GM23338 (cell line): ENCODE measurements at places on chromosomes 4 and X.
A peak's percentile ranks its signal among the peaks of the same experiment; 100 is the strongest.

DNA sequence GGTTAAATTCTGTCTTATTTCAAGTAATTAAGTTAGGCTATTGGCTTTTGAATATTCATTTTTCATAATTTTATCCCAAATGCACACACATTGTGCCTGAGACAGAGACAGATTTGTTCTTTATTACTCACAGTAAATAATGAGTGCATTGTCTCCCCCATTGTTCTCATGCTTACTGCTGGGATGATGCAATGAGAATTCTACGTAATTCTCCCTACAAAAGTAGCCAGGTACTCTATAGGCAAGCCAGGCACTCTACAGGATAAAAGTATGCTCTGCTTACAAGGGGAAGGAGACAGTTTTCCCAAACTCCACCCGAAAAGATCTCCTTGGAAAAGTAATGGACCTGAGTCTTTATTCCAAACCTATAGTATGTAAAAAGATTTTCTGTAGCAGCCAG lies 1890.7 kb upstream of the PCDH10 start:
- DNase-seq, result peak; percentile 28

DNA sequence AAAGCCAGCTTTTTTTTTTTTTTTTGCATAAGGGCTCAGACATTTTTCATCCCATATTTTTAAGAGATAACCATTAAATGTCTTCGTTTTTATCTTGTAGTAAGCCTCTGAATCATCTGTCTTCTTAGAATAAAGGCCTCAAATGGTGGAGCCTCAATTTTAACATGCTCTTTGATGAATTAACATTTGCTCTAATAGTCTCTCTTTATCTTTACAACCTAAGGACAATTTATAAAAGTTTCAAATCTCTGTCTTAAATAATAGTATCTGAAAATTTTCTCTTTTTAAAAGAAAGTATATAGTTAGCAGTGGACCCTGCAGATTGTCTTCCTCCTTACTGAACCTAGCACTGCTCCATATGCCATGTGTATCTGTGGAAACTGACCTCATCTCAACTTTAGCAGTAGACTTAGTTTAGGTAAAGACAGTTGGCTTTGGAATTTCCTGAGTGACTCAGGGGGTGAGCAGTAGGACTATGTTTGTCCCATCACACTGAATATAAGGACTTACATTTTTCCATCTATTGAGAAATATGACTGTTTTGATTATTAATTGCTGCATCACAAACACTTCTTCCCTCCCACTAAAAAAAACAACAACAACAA lies 1658.0 kb downstream of the STIM2 start:
- DNase-seq, result no peak

GRCh38 chrX:20265726-20266681 lies 705 bp downstream of the RPS6KA3 start:
- DNase-seq, result peak; percentile 13

DNA sequence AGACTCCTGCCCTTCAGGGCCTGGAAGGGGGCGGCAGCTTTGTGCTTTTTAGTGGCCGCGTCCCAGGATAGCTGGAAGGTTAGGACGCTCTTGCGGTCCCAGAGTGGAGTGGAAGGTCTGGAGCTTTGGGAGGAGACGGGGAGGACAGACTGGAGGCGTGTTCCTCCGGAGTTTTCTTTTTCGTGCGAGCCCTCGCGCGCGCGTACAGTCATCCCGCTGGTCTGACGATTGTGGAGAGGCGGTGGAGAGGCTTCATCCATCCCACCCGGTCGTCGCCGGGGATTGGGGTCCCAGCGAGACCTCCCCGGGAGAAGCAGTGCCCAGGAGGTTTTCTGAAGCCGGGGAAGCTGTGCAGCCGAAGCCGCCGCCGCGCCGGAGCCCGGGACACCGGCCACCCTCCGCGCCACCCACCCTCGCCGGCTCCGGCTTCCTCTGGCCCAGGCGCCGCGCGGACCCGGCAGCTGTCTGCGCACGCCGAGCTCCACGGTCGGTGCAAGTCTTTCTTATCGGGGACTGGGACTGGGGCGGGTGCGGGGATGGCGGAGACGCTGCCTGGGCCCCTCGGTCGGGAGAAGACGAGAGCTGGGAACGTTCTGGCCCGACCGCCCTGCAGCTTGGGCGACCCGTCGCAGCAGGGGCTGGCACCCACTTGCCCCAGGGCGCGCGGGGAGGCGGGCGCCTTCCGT lies at the start of gene EDNRA:
Gene EDNRA (plus strand): TSS at position 207 of the 686 bp plus-strand sequence. CDS start 4,585 bp downstream, outside the sequence.
- peak; percentile 69 for DNase-seq

GRCh38 chr4:52051213-52051614 lies at the start of gene SPATA18:
SPATA18 (plus strand) TSS chr4:52051304; CDS start chr4:52051705, 401 bp downstream.
- DNase-seq, result peak; percentile 12

GRCh38 chrX:8139716-8140115 lies 31.4 kb downstream of the VCX2 start:
- DNase-seq, result no peak
